ENCODE measurements at places on chromosomes 11 and 22.

DNA sequence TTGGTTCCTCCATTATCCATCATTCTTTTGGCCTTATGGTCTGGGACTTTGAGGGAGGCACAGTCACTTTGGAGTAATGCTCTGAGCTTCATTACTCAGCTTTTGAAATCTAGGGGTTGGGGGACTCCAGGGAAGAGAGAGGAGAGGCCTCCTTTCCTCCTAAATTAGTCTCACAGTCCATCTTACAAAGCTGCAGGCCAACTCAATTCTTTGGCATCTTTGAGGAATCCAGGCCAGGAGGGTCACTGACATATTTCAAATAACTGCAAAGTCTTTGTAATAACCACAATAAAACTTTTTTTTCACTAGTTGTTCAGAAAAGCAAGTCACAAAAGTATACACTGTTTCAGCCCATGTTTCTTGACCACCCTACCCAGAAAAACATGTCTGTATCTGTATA is 73.3 kb upstream of the FAR1 start:
- DNase-seq: no peak

- no peak for DNase-seq
These were observed 23.5 kb upstream of the TIMP3 start for GRCh38 chr22:32777987-32778386.

- no peak for DNase-seq
These were observed 393.5 kb downstream of the JRKL start for GRCh38 chr11:96783311-96783710.

DNA sequence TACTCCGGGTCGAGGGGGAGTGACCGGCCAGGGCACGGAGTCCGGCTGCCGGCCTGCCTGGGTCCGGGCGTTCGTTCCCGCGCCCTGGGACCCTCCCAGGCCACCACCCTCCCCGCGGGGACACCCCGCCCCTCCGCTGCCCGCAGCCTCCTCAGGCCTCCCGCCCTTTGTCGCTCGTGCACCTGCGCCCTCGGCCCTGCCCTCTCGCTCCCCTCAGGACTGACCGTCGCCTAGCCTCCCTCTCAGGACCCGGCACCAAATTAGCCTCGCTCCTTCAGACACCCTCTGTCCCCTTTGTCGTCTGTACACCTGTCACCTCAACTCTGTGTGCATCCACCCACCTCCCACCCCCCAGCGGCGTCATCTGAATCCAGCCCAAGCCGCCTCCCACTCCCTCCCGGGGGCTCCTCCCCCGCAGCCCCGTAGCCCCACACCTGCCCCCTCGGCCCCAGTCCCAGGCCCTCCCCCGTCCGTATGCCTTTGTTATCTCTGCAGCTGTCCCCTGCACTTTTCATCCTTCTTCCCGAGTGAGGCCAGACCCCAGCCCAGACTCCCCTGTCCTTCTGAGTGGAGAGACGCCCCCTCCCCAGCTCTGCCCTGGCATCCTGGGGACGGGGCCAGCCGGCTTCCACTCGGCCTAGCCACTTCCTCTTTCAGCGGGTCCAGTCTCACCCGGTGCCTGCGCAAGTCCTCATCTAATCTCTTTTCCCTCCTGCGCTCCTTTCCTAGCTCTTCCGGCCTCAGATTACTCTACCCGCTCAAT is 643 bp downstream of the TIGD3 start:
- DNase-seq: peak; percentile 70

GRCh38 chr22:22030493-22031182 is 48.1 kb upstream of the TOP3B start:
- no peak for DNase-seq

- no peak for DNase-seq
These were observed 147.8 kb downstream of the COMMD9 start for GRCh38 chr11:36141196-36141953.

- DNase-seq: no peak
These were observed 312.0 kb upstream of the NARS2 start for GRCh38 chr11:78886616-78887015.

DNA sequence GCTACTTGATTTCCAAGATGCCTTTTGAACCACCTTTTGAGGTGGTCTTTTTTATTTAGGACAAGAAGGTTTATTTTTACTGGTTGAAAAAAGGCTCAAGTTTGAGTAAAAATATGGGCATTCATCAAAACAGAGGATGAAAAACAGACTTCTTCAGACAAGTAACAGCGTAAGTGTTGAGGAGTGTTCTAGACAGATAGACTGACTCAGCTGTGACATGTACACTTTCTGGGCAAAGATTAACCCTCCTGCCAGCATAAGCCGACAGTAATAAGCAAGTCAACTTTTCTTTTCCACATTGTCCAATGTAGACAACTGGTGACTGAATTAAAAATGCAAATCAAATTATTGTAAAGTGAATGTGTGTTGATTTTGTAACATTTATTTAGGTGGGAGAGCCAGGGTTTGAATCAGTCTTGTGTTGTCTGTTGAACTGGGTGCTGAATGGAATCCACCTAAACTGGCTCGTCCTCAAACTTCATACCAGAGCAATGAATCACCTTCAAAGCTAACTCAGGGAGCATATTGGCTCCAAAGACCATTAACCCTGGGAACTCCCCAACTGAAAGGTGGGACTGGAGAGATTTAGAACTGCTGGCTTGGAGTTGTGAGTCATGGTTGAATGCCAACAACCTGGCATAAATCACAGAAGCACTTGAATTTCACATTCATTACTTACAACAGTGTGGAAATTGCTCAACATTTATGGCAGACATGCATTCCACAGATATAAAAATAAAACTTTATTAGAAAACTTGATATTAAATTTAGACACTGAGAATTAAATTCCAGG is 377.0 kb downstream of the ETS1 start:
- DNase-seq: no peak

DNA sequence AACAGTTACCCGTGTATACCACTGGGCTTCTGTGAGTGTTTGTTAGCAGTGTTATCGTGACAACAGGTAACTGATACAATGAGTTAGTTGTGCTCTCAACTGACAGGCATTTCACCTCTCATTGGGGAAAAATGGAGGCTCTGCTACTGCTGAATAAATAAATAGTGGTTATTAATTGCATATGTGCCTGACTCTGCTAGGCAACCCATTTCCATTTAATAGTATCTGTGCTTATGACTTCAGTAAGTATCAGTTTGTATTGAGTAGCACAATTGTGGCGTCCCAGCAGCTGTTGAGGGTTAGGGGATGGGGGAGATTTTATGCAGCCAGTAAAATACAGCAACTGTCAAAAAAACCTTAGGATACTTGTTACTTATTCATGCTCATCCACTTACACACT is 123.4 kb upstream of the SEZ6L start:
- no peak for DNase-seq

DNA sequence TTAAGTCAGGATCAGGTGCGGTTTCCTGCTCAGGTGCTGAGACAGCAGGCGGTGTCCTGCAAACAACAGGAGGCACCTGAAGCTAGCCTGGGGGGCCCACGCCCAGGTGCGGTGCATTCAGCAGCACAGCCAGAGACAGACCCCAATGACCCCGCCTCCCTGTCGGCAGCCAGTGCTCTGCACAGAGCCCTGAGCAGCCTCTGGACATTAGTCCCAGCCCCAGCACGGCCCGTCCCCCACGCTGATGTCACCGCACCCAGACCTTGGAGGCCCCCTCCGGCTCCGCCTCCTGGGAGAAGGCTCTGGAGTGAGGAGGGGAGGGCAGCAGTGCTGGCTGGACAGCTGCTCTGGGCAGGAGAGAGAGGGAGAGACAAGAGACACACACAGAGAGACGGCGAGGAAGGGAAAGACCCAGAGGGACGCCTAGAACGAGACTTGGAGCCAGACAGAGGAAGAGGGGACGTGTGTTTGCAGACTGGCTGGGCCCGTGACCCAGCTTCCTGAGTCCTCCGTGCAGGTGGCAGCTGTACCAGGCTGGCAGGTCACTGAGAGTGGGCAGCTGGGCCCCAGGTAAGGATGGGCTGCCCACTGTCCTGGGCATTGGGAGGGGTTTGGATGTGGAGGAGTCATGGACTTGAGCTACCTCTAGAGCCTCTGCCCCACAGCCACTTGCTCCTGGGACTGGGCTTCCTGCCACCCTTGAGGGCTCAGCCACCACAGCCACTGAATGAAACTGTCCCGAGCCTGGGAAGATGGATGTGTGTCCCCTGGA is at the start of gene MYO7A:
MYO7A (plus strand) TSS at position 327 of the 772 bp plus-strand sequence. CDS start 2,389 bp downstream, outside the sequence.
- no peak for DNase-seq
